ENCODE measurements at places on chromosomes 4 and X.

- no peak for DNase-seq
Observed at GRCh38 chr4:141763374-141763773, 127.0 kb downstream of the IL15 start.

- DNase-seq = no peak
Observed at GRCh38 chr4:48015678-48016077, 803 bp downstream of the CNGA1 start.

- no peak for DNase-seq
Observed at GRCh38 chr4:139876337-139876941, 210.8 kb downstream of the MGST2 start.

- no peak for DNase-seq
Observed at GRCh38 chrX:109684136-109684535, 48.9 kb downstream of the ACSL4 start.

DNA sequence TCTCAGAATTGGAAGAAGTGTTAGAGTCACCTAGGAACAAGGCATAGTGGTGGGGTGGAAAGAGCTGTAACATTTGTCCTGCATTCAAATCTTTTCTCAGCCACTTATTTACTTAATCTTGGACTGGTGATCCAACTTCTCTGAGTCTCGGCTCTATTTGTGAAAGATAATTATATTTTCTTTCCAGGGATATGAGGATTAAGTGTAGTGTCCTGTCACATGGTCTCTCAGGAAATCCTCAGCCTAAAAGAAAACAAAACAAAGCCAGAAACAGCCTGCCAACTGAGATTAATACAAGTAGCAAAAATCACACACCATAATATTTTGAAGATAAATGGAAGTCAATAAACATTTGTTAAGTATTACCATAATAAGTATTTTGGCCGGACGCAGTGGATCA, 33.3 kb upstream of the ETNPPL start:
- no peak for DNase-seq

- DNase-seq = no peak
Observed at GRCh38 chr4:955161-955921, 18.0 kb downstream of the DGKQ start.

GRCh38 chrX:120727452-120727851, 97.6 kb upstream of the C1GALT1C1 start:
- DNase-seq = no peak

DNA sequence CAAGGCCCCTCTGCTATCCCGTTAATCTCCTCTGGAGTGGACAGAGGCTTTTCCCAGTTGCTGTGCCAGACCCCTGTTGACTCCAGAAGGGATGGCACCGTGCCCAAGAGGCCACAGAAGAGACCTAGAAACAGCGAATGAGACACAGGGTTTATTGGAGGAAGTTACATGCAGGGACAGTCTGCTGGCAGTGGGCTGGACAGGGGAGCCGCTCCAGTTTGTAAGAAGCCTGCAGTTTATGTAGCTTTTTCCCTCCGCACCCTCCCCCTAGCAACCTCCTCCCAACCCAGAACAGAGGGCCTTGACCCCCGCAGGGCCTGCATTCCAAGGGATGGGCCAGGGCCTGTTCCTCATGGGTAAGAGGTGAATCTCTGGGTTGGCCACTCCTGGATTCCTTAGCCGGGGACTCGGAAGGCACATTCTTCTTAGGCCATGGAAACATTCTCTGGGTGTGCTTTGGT, 216.8 kb upstream of the PSAPL1 start:
- no peak for DNase-seq

- no peak for DNase-seq
Observed at GRCh38 chr4:10051517-10052135, 30.3 kb upstream of the SLC2A9 start.

DNA sequence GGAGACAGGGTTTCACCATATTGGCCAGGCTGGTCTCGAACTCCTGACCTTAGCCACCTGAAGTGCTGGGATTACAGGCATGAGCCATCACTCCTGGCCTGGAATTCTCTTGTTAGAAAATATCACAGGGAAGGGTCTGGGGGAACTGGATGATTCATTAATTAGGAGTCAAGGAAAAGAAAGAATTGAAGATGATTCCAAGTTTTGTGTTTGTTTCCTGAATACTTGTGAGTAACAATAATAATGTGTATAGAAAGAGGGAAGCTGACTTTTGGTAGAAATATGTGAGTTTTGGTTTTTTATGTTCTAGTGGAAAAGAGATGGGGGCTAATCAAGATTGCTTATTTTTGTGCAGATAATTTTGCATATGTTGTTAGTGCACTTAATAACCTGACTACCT, 77.3 kb upstream of the CLNK start:
- DNase-seq = no peak

GRCh38 chrX:1496076-1496475, 40.9 kb downstream of the P2RY8 start:
- no peak for DNase-seq

GRCh38 chrX:10243106-10243505, 86.3 kb downstream of the CLCN4 start:
- DNase-seq = no peak

- DNase-seq = no peak
Observed at GRCh38 chr4:57490520-57491255, 380.5 kb upstream of the IGFBP7 start.

- no peak for DNase-seq
Observed at GRCh38 chr4:99008051-99008450, 12.5 kb downstream of the METAP1 start.

- DNase-seq = no peak
Observed at GRCh38 chrX:66731398-66731797, 92.5 kb upstream of the EDA2R start.

- peak; percentile 6 for DNase-seq
Observed at GRCh38 chr4:55947254-55947882, 1.4 kb upstream of the CEP135 start.

- no peak for DNase-seq
Observed at GRCh38 chr4:25015012-25015411, 15.7 kb downstream of the LGI2 start.

DNA sequence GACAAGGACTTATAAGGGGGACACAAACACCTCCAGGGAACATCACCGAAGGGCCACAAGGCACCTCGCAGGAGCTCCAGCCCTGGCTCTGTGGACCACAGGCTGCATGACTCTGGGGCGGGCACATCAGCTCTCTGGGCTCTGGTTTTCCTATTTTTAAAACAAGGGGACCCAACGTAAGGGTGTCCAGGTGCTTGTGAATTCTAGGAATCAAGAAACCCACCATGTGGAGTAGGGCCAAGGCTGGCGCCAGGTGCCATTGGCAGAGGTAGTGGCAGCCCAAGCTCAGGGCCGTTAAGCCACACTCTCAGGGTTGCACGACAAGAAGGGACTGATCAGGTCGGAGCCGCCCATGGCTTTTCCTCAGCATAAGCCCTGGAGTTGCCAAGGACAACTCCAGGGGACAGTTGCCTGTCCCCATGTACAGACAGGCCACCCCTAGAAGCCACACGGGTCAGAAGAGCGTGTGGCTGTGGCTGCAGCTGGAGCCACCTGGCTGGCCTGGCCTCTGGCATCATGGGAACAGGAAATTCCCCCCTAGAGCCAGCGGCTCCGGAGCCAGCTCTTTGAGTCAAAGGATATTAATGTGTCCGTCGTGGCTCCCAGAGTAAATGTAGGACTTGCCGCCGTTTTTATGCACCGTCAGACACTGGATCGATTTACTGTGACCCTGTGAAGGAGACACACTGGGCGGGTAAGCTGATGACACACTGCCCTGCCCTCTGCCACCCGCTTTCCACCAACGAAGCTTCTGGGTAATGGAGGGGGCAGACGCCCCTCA, 32.5 kb downstream of the WDR1 start:
- DNase-seq = no peak

GRCh38 chrX:140064993-140065392, 99.7 kb upstream of the CXorf66 start:
- DNase-seq = no peak

- no peak for DNase-seq
Observed at GRCh38 chr4:153362184-153362583, 17.7 kb downstream of the MND1 start.

DNA sequence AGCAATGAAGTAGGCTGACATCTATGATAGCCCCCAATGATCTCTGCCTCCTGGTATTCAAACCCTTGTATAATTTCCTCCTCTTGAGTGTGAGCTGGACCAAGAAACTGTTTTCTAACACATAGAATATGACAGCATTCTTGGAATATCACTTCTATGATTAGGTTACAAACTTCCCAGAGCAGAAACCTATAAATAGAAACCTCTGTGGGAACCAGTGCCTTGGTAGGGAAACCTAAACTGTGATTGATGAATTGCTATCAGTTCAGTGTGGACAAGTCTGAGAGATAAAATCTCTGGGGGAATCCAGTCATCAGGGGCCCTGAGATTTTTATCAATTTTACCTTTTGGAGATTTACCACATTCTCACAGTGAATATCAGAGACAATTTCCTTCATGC, 756.5 kb upstream of the AGA start:
- no peak for DNase-seq

- no peak for DNase-seq
Observed at GRCh38 chr4:110970642-110971041, 347.8 kb upstream of the PITX2 start.

DNA sequence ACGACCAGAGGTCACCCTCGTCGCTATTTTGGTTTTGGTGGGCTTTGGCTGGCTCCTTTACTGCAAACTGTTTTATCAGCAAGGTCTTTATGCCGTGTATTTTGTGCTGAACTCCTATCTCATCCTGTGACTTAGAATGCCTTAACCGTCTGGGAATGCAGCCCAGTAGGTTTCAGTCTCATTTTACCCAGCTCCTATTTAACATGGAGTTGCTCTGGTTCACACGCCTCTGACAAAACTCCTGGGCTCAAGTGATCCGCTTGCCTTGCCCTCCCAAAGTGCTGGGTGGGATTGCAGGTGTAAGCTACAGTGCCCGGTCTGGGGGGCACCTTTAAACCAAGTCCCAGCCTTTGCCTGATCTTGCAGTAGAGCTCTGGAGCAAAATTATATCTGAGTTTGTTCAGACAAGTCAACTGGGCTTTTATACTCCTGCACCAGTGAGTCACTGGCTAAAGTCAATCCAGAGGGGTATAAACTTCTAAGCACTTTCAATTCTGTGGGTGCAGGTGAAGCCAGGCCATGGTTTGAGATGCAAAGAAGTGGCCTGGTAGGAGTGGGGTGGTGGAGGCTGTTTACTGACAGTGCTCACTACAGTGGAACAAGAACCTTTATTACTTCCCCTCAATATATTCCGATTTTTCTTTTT, 50.2 kb downstream of the MGST2 start:
- no peak for DNase-seq

DNA sequence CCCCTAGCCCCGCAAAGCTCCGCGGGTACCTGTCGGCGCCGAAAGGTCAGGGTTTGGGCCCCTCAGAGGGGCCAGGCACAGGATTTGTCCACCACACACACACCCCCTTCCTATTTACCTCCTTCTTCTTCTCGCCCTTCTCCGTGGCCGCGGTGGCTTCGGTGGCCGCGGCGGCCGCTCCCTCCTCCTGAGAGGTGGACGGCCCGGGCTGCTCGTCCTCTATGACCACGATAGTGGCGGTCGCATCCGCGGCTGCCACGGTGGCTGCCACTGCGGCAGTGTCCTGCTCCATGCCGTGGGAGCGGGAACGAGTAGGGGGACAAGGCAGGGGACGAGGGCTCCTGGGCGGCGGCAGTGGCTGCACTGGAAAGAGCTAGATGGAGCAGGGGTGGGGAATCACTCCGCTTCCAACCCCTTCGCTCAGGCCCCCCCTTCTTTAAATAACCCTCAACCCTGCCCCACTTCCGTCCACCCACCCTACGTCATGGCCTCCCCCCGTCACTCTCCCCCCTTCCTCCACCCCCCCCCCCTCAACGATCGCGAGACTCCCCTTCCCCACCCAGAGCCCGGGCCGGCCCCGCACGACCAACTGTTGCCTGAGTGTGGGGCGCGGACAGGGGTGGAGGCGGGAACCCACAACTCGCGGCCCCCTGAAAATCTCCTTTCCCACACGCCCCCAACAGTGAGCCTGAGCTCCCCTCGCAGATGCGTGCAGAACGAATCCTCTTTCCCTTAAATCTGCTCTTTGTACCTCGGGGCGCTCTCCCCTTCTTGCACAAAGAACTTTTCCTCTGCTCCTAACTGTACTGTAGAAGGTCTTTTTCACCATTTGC, at the start of gene SMARCA1:
SMARCA1 (minus strand) TSS at position 412 of the 833 bp plus-strand sequence; CDS start at position 292, 120 bp downstream.
- peak; percentile 2 for DNase-seq
